Peyer's patch (tissue), 4 donors: ENCODE measurements at places on chromosomes 13 and 19.
A peak's percentile ranks its signal among the peaks of the same experiment; 100 is the strongest.

DNA sequence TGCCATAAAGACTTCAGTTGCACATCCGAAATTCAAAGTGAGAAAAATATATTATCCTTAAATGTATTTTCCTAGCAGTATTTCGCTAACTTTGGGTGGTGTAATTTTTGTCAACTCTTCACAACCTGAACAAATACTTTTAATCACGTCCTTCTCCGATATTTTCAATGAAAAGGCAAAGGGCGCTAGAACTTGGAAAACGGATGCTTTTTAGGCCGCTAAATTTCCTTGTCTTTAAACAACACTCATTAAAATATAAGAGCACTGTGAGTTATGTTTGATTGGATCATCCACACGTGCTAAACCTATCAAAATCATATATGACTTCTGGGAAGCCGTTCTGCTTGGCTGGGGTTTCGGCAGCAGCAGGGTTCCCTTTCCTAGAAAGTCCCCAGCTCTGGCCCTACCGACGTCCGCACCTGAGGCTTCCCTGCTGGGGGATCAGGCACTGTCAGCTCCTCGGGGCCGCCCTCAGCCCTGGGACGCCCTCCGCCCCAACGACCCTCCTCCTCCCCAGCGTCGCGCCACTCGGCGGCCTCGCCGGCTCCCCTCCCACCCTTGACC, 462 bp upstream of the MPHOSPH8 start:
- no peak for DNase-seq

- DNase-seq = no peak
Measured at GRCh38 chr13:113520571-113520970, 30.1 kb upstream of the DCUN1D2 start.

- DNase-seq = no peak
Measured at GRCh38 chr13:24083722-24084421, 76.6 kb upstream of the SPATA13 start.

DNA sequence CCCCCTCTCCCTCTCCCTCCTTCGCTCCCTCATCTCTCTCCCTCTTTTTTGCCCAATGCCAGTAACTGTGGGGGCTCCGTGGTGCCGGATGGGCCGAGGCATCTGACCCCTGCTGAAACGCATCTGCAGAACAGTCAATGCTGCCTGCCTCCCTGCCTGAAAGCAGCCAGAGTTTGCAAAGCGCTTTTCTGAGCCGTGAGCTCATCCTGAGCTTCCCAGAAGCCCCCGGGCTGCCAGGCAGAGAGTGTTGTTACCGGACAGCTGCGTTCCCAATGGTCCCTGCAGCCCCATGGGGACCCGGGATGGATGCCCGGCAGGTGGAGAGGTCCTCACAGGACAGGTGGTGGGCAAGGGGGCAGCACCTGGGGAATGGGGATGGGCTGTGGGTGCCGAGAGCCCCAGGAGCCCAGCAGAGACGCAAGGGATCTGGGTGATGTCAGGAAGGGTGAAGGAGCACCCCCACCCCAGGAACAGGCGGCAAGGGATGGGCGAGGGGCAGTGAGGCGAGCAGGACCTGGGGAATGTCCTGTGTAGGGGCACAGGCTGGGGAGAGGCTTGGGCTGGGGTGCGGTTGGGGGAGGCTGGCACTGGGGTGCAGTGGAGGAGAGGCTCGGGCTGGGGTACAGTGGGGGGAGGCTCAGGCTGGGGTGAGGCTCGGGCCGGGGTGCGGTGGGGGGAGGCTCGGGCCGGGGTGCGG, 33.0 kb downstream of the GPX4 start:
- DNase-seq = no peak

DNA sequence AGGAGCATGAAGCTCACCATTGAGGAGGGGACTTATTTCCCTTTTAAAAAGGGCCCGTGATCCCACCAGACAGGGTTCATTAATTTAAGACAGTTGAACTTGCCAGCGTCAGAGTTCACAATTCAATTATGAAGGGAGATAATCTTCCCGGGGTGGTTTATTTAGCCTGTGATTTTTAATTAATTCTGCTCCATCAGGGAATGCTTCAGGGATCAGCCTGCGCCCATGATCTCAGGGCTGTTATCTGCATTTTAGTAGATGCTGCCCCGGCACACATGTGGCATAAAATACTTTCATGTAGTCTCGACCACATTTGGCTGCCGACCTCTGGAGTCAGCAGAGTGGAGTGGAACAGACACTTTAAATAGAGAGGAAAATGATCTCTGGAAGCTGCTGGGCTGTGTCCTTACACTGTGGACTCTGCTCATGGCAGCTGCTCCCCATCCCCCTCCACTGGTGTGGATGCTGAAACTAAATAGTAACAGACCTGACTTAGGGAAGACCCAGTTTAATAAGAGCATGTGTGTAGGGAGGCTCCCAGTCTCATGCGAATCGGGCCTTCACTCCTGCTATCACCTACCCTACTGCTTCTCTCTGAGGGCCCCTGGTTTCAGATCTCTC, 256.9 kb downstream of the TEX29 start:
- DNase-seq = no peak

- DNase-seq = no peak
Measured at GRCh38 chr19:14402332-14403144, 16.6 kb downstream of the DDX39A start.

DNA sequence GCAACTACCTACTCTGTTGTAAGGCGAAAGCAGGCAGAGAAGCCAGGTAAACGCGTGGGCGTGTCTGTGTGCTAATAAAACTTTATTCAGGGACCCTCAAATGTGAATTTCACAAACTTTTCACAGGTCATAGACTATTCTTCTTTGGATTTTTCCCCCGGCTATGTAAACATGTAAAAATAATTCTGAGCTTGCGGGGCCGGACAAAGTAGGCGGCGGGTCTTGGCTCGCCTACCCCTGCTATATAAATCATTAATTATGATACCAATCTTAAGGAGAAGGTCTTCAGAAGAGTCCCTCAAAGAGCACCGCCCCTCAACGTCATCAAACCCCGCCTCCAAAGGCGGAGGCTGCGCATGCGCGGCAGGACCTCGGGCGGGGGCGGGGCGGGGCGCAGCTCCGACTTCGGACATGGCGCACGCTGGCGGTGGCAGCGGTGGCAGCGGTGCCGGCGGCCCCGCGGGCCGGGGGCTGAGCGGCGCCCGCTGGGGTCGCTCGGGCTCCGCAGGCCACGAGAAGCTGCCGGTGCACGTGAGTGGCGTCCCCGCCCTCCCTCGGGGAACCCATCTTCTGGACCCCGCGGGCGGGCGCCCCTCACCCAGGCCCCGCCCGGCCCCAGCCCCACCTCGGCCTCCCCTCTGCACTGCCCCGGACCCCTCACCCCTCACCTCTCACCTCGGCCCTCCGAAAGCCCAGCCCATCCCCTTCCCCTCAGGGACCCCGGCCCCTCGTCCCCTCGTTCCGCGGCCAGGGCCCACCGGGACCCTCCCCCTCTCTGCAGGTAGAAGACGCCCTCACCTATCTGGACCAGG, at the start of gene SIN3B:
TSS of gene SIN3B (plus strand) at position 389 of the 812 bp plus-strand sequence. CDS start at position 412, 23 bp downstream.
- peak; percentile 93 for DNase-seq

GRCh38 chr13:101545521-101545920, 93.0 kb downstream of the ITGBL1 start:
- no peak for DNase-seq

DNA sequence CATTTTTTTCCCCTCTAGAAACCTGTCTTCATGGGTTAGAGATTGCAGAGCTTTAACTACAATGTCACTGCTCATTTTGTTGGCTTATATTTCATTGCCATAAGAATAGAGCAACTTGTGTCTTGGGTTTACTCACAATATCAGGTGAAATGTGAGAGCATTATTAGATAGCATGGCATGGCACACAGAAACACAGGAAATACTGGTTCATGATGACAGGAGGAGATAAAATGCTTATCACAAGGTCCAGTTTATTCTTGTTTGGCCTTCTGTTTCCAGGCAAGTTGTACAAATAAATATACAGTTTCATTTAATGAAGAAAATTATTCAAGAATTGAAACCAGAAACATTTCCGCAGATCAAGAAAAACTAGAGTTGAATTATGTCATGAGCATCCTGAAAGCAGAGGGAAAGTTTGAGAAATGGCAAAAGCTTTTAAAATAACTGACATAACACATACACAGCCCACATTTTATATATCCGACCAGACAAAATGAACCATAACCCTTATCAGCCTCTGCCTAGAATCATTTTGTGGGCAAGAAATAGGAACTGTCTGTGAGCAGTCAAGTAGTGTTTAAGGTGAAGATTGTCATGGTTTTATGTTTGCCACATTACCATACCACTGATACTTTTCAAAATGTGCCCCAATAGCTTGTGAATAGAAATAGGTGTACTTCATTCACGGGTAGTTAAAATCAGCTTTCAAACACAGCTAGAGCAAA, 297.9 kb upstream of the ARGLU1 start:
- no peak for DNase-seq

DNA sequence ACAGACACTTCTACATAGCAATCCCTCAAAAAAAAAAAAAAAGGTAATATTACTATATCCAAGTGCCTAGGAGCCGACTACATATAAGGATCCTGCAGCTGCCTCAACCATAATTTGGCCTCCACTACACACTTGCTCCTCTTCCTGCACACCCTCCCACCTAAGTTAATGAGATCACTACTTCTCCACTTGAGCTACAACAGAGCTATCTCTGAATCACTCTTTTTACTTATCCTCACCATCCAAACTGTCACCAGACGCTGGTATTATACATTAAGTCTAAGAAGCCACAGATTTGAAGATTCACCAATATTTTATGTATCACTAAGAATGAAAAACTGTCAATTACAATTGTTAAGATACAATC, 8.3 kb downstream of the OBI1 start:
- DNase-seq = no peak

DNA sequence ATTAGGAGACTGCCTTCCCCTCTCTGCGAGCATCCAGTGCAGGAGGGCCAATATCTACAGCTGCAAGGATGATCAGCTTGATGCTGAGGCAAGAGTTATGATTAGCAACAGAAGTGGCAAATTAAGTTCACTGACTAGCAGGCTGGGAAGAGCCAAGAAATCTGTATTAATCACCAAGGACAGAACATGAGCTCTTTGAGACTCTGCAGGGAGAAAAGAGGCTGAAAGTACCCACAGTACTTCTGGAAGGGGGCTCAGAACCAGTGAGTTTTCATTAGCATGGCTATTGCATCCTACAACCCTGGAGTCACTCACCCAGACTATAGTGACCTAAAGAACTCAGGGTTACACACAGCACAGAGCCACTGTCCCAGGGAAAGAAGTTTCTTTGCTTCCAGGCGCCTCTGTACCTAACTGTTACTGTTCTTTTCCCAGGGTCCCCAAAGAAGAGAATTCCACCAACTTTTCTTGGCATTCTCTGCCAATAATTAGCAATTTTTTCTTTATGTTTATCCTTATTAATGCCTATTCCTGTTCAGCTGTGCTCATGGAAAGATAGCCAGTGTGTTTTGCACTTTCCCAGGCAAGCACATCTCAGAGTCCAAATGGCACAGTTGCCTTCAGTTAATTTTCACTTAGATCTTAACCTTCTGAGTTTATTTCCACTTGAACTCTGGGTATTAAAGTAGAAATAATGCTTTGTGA, 25.8 kb upstream of the MEDAG start:
- DNase-seq = no peak

DNA sequence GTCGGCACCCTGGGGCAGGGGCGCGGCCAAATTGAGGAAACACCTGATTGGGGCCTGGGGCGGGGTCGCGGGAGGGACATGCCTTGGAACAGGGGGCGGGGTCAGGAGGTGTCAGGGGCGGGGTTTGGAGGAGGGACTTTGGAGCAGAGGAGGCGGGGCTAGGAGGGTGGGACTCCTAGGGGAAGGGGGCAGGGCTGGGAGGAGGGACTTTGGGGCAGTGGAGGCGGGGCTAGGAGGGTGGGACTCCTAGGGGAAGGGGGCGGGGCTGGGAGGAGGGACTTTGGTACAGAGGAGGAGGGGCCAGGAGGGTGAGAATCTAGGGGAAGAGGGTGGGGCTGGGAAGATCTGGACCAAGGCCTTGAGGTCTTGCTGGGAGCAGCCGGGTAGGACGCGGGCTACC, 21.9 kb downstream of the GRIN2D start:
- peak; percentile 93 for DNase-seq

DNA sequence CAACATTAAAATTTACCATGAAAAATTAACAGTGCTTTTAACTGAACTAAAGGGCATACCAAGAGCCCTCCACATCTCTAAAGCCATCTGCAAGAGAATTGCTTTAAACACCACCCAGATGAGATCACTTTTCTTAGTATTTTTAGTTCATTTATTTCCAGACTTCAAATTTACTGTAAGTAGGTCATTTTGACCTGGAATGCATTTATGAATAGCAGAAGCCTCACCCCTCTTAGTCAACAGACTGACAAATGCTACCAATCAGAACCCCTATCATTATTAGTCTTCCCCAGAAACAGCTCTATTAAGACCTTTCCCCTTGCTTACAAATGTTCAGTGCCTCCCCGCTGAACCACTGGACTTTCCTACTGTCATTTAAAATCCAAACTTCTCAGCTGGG, 27.3 kb downstream of the RUBCNL start:
- DNase-seq = no peak

DNA sequence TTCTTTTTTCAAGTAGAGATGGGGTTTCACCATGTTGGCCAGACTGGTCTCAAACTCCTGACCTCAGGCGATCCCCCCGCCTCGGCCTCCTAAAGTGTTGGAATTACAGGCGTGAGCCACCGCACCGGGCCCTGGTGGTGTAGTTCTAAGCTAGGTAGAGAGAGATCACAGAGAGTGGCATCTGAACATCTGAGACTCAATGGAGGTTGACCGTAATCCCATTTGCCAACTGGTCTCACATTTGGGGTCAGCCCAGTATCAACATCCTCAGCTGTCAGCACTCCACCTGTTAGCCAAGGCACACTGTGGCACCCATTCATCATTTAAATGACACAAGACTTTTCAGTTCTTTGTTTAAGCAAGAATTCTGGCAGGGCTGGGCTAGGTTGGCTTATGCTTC, 8.1 kb downstream of the SELENOW start:
- DNase-seq = no peak

- peak; percentile 11 for DNase-seq
Measured at GRCh38 chr13:40457929-40458719, 208.3 kb downstream of the FOXO1 start.

DNA sequence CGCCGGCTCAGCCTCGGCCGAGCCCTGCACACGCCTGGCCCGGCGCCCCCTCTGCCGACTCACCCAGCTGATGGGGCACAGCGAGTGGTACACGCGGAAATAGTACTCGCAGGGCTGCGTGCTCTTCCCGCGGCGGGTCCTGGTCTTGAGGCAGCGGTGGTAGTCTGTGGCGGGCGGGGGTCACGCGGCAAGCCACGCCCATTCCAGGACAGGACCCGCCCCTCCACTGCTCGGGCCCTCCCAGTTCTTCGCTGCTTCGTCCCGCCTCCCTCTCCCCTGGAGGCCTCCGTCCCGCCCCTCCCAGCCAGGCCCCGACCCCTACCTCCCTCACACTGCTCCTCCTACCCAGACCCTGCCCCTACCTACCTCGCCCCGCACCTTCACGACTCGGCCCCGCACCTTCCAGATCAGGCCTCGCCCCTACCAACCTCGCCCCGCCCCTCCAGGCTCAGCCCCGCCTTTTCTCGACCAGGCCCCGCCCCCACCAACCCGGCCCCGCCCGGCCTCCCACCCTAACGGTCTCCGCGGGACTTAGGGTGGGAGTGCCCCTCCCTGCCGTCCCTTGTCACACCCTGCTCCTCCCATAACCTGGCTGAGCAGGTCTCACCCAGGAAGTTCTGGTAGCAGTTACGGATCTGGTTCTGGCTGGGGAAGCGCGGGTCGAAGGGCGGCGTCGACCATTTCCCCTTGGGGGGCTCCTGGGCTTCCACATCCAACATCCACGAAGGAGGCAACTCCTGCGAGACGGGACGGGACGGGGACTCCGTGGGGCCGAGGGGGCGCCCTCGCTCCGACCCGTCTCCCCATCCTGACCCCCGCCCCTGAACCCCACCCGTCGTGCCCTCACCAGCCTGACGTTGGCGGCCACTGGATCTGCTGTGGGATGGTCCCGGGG, 469 bp downstream of the COX6B2 start:
- DNase-seq = peak; percentile 81

GRCh38 chr19:23558541-23558940, 128.5 kb downstream of the ZNF675 start:
- DNase-seq = no peak
